ENCODE measurements at places on chromosomes 5 and 9.

DNA sequence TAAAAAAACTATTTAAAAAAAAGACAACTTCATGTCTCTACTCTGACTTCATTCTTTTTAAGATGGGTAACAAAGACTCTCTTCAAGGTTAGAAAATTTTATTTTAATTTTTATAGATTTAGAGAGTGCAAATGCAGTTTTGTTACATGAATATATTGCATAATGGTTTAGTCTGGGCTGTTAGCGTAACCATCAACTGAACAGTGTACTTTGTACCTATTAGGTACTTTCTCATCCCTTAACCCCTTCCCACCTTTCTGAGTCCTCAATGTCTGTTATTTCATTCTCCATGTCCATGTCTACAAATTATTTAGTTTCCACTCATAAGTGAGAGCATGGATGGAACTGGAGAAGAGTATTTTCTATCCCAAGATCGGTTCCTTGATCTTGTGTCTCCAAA, 16.8 kb downstream of the TLR4 start:
- no peak for DNase-seq

- DNase-seq, result no peak
Observed at GRCh38 chr5:69224520-69224919, 10.2 kb upstream of the CDK7 start.

DNA sequence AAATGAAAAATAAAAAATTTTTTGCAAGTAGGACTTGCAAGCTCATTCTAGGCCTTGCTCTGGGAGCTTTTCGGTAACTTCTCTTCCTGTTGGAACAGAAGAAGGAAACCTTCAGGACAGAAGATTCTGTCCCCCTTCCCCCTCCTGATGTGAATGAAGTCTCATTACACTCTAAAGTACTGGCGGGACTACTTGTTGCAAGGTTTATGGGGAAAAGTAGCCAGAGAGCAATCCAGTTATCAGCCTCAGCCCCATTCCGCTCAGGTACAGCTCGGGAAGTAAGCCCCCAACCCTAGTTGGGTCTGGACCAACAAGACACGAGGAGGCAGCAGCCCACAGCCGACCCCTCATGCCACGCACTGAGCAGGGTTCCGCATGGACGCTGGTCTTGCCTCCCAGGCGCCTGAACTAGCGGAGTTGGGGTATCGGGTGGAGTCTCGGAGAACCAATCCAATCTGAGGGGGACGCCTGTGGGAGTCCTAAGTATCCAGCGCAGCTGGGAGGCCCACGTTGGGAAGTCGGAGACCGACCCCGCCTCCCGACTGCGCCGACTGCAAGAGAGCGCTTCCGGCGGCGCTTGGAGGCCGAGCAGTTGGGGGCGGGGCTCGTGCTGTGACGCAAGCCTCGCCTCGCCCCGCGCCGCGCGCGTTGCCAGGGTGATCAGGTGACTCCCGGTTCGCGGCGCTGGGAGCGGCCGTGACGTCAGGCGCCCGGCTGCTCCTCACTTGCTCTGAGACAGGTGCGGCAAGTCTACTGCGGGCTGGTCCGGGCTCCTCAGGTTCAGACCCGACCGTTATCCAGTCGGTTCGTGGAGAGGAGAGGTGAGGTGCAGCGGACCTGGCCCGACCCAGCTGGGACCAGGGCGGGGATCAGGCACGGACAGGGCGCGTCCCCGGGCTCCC, at the start of gene CYSTM1:
Gene CYSTM1, plus strand, starts transcription at position 724 of the 902 bp plus-strand sequence. CDS start 19,278 bp downstream, outside the sequence.
- DNase-seq, result peak; percentile 88

DNA sequence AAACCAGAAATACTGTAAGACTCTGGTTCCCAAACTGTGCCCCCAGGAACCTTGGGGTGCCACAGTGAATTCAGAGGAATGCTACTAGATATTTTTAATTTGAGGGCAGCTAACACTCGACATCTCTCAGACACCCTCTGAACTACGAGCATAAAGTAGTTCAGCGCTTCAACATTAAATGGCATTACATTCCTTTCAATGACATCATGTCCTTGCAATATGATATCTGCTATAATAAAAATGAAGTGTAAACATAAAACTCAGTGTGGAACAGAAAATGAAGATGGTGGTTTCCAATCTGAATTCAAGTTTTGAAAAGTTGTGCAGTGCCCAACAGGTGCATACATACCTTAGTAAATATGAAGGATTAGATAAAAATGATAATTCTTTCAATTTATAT, 116.1 kb downstream of the LPAR1 start:
- DNase-seq, result no peak

GRCh38 chr9:18805386-18805785, 227.6 kb downstream of the SAXO1 start:
- no peak for DNase-seq

GRCh38 chr5:79330071-79330470, 94.1 kb downstream of the JMY start:
- no peak for DNase-seq

GRCh38 chr5:37211661-37212060, 37.5 kb downstream of the CPLANE1 start:
- DNase-seq, result no peak

GRCh38 chr5:36705055-36705454, 98.6 kb downstream of the SLC1A3 start:
- no peak for DNase-seq

- no peak for DNase-seq
Observed at GRCh38 chr9:89879701-89880100, 274.9 kb downstream of the GADD45G start.

DNA sequence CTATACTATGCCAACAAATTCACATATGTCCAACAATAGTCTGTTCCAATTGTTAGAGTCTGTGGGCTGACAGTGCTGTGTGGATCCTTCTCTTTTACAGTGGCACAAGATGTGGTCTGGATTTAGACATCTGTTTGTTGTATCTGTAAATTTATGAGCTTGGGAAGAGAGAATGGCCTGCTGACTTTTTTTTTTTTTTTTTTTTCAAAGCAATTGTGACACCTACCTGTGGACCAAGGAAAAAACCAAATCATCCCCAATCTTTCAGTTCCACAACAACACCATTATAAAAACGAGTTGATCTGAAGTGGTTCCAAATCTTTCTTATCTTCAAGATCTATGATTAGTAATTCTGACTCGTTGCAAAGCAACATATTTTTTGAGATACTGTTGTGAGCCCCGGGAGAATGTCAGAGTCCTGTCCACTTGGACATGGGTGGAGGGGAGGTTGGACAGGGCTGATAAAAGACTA, 4.9 kb downstream of the IRX2 start:
- DNase-seq, result no peak

DNA sequence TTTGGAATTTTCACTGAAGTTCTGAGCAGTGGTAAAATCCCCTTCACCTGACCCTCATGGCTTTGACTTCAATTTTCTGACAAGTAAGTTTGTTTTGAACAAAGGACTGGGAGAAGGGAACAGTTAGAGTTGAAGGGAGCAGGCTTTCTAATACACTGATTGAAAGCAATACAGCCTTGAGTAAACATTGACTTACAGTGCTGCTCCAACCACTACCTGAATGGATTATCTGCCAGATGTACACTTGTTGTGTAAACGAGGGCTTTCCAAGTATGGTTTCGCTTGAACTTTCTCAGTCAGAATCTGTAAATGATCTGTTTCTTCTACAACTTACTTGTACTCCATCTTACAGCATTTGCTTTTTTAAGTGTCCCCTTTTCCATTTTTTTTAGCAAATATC, 1414.9 kb upstream of the NUDT12 start:
- DNase-seq, result peak; percentile 22

GRCh38 chr9:125626187-125626586, 80.8 kb downstream of the MAPKAP1 start:
- no peak for DNase-seq

GRCh38 chr5:142972064-142972570, 201.9 kb downstream of the ARHGAP26 start:
- DNase-seq, result no peak

DNA sequence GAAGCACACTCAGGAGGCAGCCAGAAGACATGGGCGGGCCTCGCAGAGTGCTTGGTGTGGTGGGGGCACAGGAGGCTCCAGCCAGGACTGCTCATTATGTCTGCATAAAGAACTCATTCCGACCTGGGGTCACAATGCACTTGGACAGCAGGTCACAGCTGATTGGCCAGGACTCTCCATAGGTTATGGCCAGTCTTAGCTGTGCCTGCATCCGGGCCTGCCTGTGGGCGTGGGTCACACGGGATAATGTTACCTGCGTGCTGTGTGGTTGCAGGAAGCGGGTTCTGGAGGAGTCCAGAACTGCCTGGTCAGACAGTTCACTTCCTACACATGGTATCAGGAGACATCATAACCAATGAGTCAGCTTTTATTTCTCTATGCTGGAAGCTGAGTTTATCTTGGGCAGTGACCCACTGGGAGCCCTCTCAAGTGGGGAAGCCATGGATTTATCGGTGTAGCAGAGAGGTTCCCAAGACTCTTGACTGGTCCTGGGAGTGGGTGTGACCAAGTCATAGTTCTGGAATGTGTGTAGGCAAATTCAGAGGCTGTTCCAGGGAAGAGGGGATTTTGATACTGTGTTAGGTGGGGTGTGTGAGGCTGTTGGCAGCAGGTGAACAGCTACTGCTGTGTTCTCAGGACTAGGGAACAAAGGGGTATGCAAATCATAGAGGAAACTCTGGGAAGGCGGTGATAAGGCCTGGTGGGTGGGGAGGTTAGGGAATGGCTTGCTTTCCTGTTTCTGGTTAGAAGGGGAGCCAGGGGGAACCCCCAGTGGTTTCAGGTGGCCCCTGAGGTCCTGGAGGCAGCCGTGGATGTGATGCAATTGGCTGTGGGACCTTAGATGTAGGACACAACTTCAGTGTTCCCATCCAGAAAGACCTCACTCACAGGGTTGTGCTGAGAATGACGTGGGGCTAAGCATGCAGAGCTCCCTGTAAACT, 51.3 kb downstream of the ARHGEF37 start:
- peak; percentile 25 for DNase-seq

GRCh38 chr9:35646153-35646532, 4.6 kb downstream of the SIT1 start:
- no peak for DNase-seq

- no peak for DNase-seq
Observed at GRCh38 chr5:170338291-170338690, 40.7 kb upstream of the LCP2 start.

GRCh38 chr5:131475541-131475941, 159.5 kb downstream of the RAPGEF6 start:
- DNase-seq, result no peak

DNA sequence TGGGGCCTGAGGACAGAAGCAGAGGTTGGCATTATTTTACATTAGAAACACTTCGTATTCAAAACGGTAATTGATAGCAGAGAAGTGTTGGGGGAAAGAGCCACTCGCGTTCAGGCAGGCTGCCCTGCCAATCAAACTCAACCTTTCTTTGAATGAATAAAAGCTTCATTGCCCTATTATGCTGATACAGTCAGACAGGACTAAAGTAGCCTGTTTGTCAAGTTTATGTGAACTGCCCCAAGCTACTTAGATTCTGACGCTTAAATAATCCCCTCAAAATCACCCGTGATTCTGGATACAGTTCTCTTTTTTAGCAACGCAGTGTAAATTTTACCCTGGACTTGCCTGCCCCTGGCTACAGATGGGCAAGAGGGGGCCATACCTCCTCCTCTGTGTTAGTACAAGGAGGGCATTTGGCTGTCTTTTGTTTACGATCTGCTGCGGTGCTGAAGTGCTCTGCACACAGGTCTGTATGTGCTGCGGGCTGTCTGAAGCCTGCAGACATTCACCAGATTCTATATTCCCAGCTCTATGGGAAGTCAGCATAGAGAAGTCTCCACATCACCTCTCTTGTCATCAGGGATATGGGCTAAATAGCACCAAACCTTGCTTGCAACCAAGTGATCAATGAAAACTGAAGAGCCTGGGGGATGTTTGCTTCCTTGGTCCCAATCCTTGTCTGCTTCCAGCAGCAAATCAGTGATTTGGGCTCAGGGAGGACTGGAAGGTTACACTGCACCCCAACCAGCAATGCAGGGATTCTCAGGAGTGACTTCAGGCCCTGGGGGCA, 218.4 kb downstream of the EBF1 start:
- no peak for DNase-seq

- DNase-seq, result no peak
Observed at GRCh38 chr9:8613346-8613825, 813.8 kb upstream of the DMAC1 start.

- DNase-seq, result no peak
Observed at GRCh38 chr5:42591015-42591414, 165.6 kb upstream of the CCDC152 start.

- no peak for DNase-seq
Observed at GRCh38 chr5:79578876-79579275, 33.4 kb upstream of the TENT2 start.

DNA sequence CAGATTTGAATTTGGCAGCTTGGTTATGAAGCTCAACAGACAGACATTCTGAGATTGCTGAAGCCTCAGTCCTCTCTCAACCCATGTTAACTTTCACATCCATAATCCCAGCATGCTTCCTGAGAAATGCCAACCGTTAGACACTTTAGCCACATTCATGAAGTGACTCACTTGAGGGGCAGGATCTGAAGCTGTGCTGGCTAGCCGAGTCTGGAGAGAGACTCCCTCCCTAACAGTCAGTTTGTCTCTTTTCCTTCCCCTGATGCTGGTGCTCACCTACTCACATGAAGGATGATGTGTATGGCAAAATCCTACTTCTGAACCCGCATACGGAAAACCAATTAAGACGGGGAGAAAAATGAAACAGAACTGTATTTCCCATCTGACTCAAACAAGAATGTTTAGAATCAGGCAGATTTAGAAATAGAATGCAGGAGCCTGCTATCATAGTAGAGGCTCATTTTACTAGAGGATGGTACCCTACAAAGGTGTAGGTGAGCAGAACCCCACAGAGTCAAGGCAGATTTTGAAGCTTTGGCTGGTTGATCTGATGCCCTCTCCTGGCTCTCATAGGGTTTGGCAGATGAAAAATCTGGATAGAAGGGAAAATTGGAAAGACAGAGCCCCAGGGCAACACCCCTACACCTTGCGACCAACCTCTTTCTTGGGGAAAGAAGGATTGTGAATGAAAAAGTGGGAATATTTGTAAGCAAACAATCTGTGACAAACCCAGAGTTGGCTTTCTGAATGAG, 150.9 kb upstream of the LHFPL2 start:
- no peak for DNase-seq
